ENCODE measurements at places on chromosomes 11 and 22.

DNA sequence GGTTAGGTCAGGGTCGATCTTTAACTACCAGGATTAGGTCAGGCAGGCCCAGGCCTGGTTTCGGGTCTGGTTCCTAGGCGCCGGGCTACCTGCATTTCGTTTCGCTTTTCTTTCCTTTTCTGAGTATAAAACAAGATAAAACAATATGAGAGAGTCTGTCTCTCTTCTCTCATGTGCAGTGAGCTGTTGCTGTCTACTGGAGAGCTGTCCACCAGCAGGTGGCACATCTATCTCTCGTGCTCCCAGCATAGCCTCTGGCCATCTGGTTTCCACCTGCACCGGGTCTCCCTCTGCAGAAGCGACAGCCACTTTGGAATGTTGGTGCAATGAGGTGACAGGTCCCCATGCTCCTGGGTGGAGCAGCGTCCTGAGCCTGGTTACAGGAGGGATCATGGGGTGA is 27.6 kb downstream of the RIBC2 start:
- peak; percentile 49 for DNase-seq

GRCh38 chr11:68498903-68499883 is 38.6 kb downstream of the PPP6R3 start:
- no peak for DNase-seq

DNA sequence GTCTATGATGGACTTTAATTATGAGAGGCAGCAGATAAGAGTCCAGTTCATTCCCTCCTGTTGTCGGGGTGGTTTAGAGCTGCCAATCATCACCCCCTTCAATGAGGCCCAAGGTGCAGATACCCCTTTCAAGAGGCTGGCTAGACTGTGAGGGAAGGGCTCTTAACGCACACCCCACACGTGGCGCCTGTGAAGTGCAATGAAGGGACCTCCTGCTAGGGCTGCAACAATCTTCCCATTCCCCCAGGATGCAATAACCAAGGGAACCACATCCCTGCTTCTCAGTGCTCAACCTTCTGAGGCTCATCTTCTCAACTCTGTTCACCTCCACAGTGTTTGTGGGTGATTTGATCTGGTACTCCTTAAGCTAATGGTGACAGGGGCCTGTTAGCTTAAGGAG is 19.0 kb downstream of the TENM4 start:
- no peak for DNase-seq

- DNase-seq = no peak
Measured at GRCh38 chr11:67795746-67796145, 121.3 kb upstream of the ALDH3B2 start.

GRCh38 chr22:47190276-47190956 is 428.0 kb downstream of the TBC1D22A start:
- DNase-seq = no peak

- no peak for DNase-seq
Measured at GRCh38 chr11:19864141-19865140, 151.8 kb downstream of the NAV2 start.

GRCh38 chr11:81870066-81870412 is 863.6 kb downstream of the FAM181B start:
- DNase-seq = no peak

DNA sequence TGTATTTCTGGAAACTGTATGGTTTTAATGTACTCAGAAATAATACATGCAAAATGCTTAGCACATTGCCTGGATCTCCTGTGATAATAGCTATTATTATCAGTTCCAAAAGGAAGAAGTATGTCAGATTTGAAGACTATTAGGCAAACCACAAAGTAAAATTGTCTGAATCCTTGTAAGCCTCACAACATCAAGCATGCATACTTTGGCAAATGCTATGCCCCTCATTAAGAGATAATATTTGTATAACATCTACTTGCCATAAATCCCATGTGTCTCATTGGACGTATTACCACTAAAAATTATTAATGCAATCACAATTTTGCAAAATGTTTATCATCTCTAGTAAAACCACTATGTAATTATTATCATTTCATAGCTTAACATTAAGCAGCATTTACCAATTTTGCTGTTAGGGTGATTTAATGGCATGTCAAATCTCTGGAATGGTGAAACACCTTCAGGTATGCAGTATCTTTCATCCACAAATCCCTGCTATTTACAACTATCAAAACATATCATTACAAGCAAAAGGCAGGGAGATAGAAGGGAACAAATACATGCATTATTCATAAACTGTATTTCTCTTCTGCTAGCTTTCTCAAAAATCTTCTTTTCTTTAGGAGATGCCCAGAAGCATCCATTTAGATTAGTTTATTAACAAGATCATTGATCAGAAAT is 974.6 kb upstream of the RAG2 start:
- DNase-seq = no peak

DNA sequence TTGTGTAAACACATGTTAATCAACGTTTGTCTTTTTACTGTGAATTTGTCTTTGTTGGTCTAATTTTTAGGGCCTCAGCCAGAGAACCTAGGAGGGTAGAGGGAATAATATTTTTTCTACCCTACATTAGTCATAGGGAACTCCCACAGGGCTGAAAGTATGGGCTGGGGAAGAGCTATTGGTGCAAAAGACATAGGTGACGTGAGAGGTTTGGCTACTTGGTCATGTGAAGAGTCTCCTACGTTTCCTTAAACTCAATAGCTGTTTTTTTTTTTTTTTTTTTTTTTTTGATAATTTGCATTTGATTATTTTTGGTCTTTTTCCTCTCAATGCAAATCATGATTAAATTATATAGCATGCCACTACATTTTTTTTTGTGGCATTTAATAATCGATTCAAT is 15.9 kb upstream of the MMP7 start:
- DNase-seq = no peak

DNA sequence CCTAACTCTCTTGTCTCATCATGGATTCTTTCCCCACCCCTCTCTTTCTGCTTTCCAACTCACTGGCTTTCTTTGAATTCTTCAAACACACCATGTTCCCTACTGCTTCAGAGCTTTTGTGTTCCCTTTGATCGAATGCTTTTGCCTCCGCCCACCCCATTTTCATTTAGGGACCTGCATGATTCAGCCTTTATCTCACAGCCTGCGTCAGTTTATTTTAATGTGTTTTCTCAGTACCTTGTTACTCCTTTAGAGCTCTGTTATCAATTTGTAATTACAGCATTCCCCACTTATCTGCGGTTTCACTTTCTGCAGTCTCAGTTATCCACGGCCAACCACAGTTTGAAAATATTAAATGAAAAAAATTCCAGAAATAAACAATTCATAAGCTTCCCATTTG is 451.3 kb downstream of the METTL15 start:
- DNase-seq = no peak

DNA sequence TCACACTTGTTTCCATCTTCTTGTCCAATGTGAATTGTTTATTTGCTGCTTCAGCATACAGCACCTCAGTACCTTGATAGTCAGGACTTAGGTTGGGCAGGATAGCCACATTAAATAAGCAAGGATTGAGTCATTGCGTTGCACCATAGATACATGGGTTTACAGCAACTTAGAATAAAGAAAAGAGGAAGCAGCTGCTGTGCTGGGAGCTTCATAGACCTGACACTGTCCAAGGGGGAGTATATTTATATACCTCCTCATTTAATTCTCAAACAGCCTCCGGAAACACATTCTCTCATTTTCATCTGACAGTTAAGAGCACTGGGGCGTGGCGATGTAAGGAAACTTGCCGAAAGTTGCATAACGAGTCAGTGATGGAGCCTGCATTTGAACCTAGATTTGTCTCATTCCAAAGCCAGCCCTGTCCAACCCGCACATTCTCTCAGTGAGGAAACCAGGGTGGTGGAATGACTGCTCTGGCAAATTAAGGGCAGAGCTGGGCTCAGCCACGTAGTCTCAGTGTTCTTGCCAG is 42.2 kb downstream of the UBASH3B start:
- DNase-seq = no peak

DNA sequence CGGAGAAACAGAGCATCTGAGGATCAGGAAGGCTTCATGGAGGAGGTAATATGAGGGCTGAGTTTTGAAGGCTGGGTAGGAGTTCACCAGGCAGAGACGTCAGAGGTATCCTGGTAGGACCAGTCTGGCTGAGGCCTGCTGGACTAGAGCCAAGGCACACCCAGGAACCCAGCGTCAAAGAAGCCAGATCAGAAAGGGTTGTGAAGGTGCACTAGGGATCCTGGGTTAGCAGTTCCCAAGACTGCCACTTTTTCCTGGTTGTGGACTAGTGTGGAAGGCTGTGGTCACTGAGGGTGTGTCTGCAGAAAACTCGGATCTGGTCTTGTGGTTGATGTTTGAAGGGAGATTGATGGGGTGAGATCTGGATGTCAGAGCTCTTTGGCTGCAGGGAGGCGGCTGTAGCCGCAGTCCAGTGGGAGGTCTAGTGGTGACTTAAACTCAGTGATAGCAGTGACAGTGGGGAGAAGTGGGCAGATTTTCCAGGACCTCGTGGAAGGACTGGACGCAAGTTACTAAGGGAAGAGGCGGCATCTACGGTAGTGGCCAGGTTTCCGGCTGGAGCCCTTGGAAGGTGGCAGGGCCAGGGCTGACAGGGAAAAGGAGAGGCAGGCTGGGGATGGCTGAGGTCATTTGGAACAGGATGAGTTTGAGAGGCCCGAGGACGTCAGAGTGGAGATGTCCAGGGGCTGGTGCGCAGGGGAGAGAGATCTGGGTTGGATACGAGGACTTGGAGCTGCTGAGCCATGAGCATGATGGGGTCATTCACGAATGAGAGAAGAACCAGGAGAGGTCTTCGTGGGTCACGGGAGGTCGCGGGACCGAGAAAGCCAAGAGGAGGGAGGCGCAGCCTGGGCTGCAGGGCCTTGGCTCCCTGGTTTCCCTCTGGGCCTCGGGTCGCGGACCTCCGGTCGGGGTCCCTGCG is 10.9 kb downstream of the RELA start:
- peak; percentile 12 for DNase-seq

DNA sequence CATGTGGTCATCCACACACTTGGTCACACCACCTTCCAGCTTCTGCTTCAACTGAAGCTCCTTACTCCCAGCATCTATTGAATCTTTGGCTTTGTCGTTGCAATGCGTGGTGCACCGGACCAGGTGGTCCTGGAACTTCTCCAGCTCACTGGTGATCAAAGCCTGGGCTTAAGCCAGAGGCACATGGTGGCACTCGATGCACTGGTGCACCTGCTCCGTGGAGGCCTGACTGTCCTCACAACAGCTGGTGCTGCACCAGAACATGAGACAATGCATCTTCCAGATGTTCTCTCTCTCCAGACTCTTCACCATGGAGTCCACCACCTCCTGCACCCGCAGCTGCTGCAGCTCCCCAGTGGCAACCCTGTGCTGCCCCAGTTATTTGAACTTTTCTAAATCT is 56.0 kb downstream of the CELSR1 start:
- no peak for DNase-seq

All from GM04504 (cell line).